ENCODE measurements at places on chromosomes 12 and 14. TPM values are rescaled to one million over a fixed set of nuclear protein-coding genes. Genes with fewer than 3 reads are reported as not detected.

PTPN21 gene
- not detected for total RNA-seq

RPL10L gene
- not detected for total RNA-seq

DNA sequence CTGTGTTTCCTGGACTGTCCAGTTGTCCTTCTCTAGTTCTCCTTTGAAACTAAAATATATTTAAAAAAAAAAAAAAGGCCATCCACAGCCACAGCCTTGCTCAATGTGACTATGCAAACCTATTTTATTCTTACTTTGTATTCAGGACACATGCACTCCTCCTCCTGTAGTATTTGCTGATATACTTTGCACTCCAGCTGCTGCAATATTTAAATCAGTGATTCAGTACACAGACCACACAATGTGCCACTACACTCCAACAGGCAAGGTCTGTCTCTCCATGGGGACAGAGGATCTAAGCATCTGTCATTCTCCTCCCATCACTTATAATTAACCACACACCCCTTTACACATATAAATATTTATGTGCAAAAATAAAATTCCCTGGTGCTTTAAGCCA lies 40.2 kb upstream of the CCDC196 start:
- DNase-seq: no peak

RNASE12 gene
- total RNA-seq: not detected

ANO2 gene
- not detected for total RNA-seq

DNA sequence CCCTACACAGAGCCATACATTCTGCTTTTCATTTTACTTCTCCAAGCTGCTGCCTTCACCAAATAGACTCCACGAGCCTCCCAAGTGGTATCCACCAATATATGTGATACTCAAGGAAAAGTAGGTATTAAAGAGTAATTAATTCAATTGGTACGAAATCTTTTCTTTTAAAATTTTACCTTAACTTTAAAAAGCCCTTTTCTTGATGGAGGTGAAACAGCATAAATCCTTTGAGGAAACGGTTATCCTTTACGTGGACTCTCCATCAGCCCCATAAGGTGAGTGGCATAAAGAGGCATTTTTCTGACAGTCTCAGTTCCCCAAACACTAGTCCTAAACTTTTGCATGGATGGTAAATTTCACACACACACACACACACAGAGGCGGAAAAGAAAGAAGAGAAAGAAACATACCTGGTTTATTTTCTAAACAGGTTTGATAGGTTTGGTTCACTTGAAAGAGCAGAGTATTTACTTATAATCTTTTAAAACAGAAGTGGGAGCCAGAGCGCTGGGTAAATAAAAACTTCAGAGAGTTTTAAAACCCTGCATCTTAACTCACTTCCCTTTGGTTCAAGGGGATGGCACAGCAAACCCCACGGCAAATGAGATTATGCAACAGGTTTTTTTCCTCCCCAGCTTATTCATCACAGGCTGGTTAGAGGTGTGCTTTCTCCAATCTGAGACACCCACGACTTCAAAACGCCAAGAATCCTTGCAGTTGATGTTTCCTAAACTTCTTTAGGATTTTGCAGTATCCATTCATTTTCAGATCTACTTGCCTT lies 1.9 kb downstream of the DUSP16 start:
- peak; percentile 76 for DNase-seq

- no peak for DNase-seq
These were observed 179.4 kb upstream of the PRMT8 start for GRCh38 chr12:3311491-3312103.

KCNJ8 gene
- total RNA-seq: not detected

DNA sequence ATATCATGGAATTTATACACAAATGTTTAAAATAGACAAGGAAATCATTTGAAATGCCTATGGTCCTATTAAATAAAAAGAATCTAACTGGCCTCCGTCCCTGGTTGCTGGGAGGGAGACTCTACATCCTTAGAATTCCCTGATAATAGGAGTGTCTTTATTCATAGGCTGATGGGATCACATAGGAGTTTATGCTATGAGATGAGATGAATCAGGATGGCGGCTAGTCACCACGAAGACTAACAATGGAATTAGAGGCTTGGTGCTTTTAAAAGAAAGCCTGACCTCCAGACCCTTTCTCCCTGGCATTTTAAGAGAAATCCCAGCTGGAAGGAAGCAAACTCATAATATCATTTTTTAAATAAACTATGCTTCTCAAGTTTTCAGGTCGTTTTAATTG lies 69.7 kb downstream of the SEC23A start:
- no peak for DNase-seq

TMTC2 gene
- total RNA-seq: 2.5 TPM

- DNase-seq: no peak
These were observed 11.9 kb downstream of the SRP54 start for GRCh38 chr14:34994668-34995067.

DNA sequence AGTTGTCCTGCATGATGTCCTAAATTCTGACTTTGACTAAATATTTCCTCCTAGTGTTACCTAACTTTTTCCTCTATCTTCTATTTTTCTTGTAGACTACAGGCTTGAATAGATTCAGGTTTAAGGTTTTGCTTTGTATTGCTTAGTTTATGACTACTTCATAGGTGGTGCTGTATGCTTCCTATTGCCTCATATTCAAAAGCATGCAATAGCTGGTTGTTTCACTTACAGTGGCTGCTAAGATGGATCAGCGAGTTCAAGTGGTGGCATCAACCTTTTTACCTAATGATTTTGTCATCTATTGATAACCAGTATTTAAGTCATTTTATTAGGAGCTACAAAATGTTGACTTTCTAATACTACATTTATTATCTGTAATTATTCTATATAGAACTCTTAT lies 36.3 kb upstream of the BICD1 start:
- no peak for DNase-seq
